AG09309 (cell line): ENCODE measurements at places on chromosomes 2 and 18.

DNA sequence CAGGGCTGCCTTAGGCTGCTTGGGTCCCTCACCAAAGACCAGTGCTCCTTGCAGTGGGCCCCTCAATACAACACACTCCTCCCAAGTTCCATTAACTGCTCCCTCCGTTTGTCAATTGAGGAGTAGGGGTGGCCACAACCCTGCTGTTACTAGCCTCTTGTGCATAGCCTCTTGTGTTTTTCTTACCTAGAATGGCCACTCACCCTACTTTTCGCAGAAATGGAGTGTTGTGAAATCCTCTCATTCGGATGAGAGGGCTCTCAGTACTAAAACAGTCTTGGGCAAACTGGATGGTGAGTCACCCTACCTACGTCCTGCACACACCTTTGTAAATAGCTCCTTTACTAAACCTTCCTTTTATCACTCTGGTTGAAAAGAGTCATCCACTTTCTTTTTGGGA lies 253.9 kb downstream of the OSR1 start:
- no peak for DNase-seq

DNA sequence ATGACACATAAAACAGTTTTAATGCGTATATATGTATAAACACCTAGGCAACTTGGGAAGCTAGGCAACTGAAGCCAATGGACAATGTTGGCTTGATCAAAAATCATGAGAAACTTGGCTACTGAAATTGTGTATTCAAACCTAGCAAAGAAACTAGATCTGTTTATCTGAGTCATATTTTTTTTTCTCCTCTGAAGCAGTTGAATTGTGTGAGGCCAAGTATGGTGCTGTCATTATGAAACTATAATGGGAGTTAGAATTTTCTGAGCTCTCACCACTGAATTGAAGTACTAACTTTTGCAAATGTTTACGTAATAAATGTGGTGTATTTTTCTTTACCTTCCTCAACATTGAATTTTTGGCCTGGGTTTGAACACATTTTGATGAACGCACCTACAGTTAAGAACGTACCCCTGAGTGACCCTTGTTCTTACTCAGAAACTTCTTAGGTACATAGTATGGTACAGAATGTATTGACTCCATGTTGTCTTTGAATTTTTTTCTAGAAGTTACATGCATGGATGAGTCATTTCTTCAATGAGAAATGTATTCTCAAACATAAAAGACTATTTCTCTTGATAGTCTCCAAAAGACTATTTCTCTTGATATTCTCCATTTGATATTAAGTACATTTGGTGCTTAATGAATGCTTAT lies 23.8 kb downstream of the CD28 start:
- no peak for DNase-seq

DNA sequence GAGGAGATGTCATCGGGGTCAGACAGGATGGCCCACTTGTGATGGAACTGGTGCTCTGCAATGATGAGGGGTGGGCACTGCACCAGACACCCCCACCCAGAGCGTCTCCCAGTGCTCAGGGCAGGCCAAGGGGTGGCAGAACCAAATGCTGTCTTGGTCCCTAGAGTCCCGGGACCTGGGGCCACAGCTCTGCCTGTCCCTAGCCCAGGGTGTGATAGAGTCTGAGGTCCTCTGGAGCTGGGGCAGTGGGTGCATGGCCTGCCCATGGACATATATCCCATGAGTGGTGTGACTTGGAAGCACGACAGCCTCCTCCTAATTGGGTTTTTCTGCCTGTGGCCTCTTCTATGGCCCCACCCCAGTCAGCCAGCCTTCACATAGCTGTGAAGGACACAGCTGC lies 6.7 kb upstream of the OTOF start:
- DNase-seq = no peak

DNA sequence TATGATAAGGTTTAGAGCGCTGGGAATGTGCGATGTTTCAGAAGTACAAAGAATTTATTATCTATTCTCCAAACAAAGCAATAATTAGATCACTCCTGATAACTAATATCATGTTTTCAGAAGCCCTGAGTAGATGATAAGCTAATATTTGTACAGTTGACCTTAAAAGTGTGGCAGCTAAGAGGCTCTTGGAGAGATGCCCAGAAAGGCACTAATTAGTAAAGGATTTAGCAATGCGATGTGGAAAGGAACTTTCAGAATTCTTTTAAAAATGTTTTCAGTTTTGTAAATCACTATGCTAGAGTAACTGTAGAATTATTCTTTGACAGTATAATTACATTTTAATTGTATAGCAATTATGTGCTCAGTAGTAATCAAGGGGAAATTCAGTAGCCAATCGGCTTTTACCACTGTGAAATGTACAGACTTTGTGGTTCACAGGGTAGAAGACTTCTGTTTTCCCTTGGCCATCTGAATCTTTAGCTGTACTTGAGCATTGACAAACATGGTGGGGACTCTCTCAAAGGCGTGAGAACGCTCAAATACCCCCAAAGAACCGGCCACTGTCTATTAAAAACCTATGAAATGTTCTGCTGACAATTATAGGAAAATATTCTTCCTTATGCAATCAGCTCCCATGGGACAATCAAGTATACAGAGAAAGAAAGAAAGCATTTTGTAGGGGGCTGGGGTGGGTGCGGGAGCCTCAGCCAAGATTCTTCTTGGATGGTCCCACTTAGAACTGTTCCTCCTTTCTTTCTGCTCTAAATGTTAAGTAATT lies 262.8 kb upstream of the AGAP1 start:
- DNase-seq = no peak

DNA sequence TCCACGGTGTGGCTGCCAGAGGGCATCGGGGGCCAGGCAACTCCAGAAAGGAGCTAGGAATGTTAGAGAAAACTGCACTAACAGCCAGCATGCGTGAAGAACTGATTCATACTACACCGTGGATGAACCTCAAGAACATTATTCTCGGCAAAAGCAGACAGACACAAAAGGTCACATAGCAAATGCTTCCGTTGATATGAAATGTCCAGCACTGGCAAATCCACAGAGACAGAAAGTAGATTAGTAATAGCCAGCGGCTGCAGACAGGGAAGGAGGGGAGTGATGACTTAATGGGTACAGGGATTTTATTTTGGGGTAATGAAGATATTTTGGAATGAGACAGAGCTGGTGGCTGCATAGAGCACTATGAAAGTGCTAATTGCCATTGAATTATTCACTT lies 37.4 kb downstream of the SCTR start:
- DNase-seq = no peak

GRCh38 chr2:184425083-184425482 lies 173.2 kb upstream of the ZNF804A start:
- DNase-seq = no peak

GRCh38 chr18:13276530-13277520 lies 58.3 kb downstream of the LDLRAD4 start:
- no peak for DNase-seq

GRCh38 chr2:191947235-191947634 lies 100.3 kb upstream of the CAVIN2 start:
- DNase-seq = no peak

DNA sequence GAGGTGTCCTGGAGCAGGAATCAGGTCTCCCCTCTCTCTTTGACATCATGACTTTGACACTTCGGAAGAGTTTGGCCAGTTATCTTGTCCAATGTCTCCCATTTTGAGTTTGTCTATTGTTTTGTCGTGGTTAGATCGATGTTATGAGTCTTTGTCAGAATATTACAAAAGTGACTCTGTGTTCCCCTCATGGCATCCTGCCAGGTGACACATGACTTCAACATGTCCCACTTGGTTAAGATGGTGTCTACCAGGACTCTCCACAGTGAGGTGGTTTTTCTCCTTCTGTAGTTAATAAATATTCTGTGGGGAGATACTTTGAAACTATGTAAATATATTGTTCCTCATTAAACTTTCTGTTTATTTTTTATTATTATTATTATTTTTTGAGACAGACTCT lies 76.6 kb upstream of the BZW1 start:
- DNase-seq = no peak

- DNase-seq = no peak
These were observed 49.0 kb upstream of the GLI2 start for GRCh38 chr2:120686511-120687168.

- DNase-seq = no peak
These were observed 69.2 kb downstream of the RFTN2 start for GRCh38 chr2:197606180-197606579.

DNA sequence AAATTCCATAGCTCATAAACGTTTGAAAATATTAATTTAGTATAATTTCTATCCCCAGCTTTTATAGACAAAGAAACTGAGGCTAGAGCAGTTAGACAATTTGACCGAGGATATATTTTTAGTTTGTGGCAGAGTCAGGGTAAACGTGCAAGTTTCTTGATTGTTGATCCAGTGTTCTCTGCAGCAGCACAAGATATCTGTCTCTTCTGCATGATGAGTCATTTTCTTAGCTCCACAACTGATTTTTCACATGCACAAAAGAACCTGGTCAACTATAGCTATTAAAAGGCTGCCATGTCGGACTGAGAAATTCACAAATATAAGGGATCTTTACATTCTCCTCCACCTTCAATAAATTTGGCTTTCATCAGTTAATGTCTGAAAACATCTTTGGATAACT lies 143.4 kb upstream of the CYP26B1 start:
- DNase-seq = no peak

DNA sequence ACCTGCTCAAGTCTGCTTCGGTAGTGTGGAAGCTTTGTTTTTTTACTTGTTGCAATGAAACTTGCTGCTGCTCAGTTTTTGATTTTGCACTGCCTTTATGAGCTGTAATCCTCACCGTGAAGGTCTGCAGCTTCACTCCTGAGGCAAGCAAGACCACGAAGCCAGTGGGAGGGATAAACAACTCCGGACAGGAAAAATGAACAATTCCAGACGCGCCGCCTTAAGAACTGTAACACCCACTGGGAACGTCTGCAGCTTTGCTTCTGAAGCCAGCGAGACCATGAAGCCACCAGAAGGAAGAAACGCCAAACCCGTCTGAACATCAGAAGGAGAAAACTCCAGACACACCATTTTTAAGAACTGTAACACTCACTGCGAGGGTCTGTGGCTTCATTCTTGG lies 245.7 kb upstream of the REG3G start:
- DNase-seq = no peak

- no peak for DNase-seq
These were observed 3.8 kb downstream of the EVX2 start for GRCh38 chr2:176079831-176080539.

- no peak for DNase-seq
These were observed 116.1 kb upstream of the GPC1 start for GRCh38 chr2:240319221-240319854.

- no peak for DNase-seq
These were observed 88.5 kb downstream of the SOCS6 start for GRCh38 chr18:70377317-70377799.

DNA sequence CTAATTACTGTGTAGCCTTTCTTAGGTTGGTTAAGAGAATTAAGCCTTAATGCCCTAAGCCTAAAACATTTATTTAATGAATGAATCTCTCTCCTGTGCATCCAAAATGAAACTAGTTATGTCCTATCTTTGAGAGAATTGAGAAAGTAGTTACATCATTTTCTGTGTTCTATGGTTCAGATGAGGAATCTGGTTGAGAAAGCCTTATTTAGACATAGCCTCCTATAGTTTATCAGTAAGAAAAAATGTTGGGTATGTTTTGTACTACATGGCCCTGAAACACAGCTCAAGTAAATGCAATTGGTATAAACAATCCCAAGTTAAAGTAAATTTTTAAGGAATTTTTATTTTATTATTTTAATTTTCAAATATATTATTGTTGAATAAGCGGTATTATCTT lies 25.9 kb upstream of the RAMP1 start:
- no peak for DNase-seq

GRCh38 chr2:75068546-75068945 lies 110.1 kb downstream of the POLE4 start:
- DNase-seq = no peak

GRCh38 chr2:52810460-52810859 lies 957.1 kb upstream of the CHAC2 start:
- no peak for DNase-seq

DNA sequence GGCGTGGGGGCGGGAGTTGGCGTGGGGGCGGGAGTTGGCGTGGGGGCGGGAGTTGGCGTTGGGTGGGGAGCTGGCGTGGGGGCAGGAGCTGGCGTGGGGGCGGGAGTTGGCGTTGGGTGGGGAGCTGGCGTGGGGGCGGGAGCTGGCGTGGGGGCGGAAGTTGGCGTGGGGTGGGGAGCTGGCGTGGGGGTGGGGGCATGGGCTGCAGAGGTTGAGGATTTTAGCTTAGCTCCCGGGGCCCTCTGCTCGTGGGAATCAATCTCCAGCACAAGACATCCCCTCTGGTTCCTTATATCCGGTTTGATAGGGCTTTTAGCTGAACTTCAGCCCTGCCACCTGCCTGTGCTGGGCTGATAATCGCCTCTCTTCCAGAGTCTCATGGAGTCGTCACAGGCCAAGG lies 177.0 kb downstream of the LDLRAD4 start:
- no peak for DNase-seq

DNA sequence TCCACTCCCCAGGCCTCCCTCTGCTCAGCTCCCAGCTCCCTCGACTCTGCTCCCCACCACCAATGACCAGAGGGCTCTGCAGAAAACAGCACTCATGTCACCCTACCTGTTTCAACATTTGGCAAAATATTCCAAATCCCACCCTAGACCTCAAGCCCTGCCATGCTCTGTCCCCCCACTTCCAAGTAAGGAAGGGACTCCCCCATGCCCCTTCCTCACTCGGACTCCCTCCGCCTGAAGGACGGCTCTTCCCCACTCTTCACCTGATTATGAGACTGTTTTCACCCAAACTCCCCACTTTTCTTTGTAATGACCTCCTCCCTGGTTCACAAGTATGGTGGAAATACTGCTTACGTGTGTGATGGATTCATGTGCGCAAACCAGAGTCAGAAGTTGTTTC lies 208.4 kb downstream of the MGAT5 start:
- no peak for DNase-seq

- DNase-seq = no peak
These were observed 49.9 kb downstream of the KCNG3 start for GRCh38 chr2:42443718-42444399.

DNA sequence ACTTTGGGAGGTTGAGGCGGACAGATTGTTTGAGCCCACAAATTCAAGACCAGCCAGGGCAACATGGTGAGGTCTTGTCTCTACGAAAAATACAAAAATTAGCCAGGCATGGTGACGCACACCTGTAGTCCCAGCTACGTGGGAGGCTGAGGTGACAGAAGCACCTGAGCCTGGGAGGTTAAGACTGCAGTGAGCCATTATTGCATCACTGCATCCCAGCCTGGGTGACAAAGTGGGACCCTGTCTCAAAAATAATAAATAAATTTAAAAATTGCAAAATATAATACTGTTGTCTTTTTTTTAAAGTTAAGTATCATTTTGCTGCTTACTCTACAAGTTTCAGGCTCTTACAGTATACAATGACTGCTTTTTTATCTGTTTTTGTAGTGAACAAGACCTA lies 4.0 kb upstream of the ANKRD12 start:
- no peak for DNase-seq
